Heart left ventricle (tissue), 16 donors: ENCODE measurements at places on chromosomes 2 and 18.

- DNase-seq: no peak
Observed at GRCh38 chr2:66437109-66437690, 2.3 kb downstream of the MEIS1 start.

GRCh38 chr18:62436636-62437234, 86.1 kb upstream of the ZCCHC2 start:
- DNase-seq: peak; percentile 69

- no peak for DNase-seq
Observed at GRCh38 chr2:232286001-232286868, 92.3 kb upstream of the ALPP start.

GRCh38 chr18:32588191-32588590, 117.5 kb upstream of the GAREM1 start:
- DNase-seq: no peak

- peak; percentile 73 for DNase-seq
Observed at GRCh38 chr18:74353169-74353775, 37.6 kb downstream of the C18orf63 start.

DNA sequence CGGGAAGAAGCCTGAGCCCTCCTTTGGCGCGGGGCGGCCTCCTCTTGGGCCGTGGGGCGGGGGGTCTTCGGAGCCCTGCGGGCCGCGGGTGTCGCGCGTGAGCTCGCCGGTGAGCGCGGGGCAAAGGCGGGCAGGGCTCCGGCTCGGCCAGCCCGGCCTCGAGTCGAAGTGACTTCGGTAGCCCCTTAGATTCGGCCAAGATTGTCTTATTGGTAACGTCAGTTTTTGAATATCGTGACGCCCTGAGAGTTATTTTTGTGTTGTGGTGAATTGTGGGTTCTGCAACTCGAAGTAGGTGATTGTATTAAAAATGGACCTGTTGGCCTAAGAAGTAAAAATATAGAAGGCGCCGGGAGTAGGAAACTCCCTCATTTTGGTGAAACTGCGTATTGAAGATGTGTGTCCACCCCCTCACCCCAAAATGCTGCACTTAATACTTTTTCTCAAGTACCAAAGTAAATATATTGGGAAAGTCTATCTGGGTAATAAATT, 669 bp downstream of the MARCHF7 start:
- no peak for DNase-seq

DNA sequence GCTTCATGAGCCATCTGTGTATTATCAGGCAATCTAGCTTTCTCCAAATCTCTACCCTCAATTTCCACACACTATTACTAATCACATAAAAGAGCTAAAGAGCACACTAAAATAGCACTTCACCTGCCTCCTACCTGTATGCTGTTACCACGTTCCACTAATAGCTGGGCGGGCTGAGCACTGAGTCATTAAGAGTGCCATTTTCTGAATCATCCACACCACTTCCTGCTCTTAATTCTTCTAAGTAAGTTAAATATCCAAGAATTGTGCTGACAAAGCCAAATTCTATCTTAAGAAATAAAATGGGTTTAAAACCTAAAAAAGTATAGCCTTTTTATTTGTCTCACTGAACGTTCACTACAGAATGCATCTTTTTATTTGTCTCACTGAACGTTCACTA, 35.7 kb downstream of the NOL10 start:
- DNase-seq: no peak

DNA sequence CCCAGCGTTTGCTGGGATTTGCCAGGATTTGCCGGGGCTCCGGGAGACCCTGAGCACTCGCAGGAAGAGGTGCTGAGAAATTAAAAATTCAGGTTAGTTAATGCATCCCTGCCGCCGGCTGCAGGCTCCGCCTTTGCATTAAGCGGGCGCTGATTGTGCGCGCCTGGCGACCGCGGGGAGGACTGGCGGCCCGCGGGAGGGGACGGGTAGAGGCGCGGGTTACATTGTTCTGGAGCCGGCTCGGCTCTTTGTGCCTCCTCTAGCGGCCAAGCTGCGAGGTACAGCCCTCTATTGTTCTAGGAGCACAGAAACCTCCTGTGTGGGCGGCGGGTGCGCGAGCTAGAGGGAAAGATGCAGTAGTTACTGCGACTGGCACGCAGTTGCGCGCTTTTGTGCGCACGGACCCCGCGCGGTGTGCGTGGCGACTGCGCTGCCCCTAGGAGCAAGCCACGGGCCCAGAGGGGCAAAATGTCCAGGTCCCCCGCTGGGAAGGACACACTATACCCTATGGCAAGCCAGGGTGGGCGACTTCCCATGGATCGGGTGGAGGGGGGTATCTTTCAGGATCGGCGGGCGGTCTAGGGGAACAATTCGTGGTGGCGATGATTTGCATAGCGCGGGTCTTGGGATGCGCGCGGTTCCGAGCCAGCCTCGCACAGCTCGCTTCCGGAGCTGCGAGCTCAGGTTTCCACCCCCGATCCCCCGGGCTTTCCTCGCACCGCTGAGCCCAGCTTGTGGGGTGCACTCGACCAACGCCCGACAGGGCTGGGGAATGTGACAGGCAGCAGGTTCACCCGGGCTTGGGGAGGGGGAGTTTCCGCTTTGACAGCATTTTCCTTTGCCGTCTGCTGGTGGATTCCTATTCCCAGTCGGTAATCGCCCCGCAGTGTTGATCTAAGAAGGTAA, 2.8 kb downstream of the ONECUT2 start:
- peak; percentile 70 for DNase-seq

GRCh38 chr2:20129331-20130159, 78.1 kb upstream of the LAPTM4A start:
- no peak for DNase-seq

GRCh38 chr2:68272246-68272994, 20.1 kb upstream of the PPP3R1 start:
- DNase-seq: no peak
